ENCODE measurements at places on chromosomes 6 and 20.

GRCh38 chr6:85015396-85015990 is 251.1 kb upstream of the TBX18 start:
- DNase-seq: no peak

DNA sequence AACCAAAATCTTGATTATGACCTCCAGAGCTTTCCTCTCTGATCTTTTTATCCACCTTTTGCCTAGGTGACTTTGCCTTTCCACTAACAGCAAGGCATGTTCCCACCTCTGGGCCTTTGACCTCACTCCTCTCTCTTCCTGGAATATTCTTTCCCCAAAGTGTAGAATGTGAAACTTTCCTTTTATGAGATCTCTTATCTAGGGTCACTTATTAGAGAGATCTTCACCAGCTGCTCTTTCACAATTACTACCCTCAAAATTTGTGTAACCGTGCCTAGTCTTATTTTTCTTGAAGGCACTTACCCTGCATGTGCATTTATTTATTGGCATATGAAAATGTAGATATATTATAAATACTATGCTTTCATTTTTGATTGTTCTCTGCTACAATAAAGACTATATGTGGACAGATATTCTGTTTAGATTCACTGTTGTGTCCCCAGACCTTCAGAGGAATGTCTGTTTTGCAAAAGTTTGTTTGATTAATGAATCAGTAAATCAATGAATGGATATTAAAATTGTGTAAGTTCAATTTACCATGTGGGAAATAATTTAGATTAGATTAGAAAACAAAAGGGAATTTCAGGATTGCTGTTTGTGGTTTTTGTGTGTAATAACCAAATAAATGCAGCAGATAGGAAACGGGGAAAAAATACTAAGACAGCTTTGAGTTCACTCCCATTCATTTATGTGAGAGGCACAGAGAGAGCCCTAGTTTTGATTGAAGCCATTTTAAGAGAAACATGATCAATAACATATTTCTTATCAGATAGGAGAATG is 207.0 kb downstream of the ADGB start:
- DNase-seq: no peak

DNA sequence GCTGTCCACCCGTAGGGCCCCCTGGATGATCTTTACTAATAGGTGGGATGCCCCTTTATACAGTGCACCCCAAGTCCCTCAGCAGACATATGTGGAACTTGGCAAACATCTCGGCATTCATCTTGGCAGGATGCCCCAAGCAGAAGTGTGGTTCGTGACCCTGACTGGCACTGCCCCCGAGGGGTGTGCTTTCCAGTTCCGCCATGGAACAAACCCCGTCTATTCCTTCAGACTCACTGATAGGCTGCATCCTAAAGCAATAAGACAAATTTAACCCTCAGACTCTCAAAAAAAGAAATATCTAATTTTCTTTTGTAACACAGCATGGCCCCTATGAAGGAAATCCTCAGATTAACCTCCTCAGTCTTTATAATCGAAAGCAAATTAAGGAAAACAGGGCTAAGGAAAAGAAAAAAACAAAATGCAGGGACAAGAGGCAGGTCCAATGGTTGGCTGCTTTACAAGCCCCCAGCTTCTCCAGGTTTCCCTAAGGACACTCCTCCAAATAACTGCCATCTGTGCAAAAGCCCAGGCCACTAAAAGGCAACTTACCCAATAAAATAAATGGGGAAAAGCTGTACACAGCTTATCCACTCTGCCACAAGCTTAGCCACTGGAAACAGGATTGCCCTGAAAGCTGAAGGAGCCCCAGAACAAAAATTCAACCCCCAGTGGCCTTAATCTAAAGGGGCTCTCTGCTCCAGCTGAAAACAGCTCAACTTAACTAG is 30.5 kb upstream of the RIPK1 start:
- no peak for DNase-seq

GRCh38 chr20:5627463-5628050 is 122.6 kb upstream of the SHLD1 start:
- DNase-seq: no peak

Data from NCI-H1436 treated with DMSO at 0.1 percent for 48 hours (cell line).